Activated gamma-delta T cell treated with anti-CD3 and anti-CD28 coated beads, Interleukin-2, amount 50 U/mL, for 16 hours (primary cell): ENCODE measurements at places on chromosomes 16 and 17.

DNA sequence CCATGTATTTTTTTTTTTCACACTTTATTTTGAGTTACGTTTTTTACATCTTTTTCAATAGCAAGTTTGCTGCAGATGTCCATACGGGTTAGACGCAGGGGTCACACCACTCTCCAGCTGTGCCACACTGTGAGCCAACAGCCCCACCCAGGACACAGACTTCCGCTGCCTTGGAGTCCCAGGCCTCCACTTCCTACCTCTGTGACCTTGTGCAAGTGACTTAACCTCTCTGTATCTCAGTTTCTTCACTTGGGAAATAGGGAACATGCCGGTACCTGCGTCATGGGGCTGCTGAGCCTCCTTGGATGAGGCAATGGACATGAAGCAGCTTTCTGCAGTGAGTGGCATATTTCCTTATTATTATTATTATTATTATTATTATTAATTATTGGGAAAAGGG is 3.3 kb upstream of the PITPNA start:
- DNase-seq: no peak

DNA sequence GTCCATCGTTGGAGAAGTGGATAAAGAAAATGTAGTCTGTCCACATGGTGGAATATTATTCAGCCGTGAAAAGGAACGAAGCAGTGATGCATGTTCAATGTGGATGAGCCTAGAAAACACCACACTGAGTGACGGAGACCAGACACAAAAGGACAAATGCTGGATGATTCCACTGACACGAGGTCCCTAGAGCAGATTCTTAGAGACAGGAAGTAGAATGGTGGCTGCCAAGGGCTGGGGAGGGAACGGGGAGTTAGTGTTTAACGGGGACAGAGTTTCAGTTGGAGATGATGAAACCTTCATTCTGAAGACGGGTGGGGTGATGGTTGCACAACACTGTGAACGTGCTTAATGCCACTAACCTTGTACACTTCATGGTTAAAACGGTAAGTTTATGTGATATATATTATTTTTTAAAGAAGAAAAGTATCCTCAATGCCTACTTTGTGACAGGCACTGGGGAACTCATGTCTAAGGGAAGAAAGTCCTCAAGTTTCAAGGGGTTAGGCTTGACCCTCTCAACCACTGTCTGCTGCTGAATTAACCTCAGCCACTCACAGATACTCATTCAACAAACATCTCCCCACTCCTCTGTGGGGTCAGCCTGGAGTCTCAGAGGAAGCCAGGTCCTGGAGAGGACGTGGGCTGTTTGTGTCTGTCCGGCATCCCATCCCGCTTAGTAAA is 17.6 kb downstream of the C16orf74 start:
- DNase-seq: no peak

DNA sequence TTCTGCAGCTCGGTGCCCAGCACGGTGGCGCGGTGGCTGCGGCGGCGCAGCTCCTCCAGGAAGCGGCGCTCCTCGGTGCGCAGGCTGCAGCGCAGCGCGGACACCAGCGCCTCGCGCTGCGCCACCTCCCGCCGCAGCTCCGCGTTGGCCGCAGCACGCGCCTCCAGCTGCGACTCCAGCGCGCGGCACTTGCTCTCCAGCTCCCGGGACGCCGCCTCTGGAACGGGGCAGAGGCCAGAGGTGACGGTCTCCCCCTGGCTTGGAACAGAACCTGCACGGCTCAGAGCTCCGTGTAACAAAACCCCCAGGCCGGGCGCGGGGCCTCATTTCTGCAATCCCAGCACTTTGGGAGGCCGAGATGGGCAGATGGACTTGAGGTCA is 13.2 kb upstream of the CLUH start:
- DNase-seq: no peak

GRCh38 chr16:70465999-70466804 is 11.8 kb downstream of the FCSK start:
- no peak for DNase-seq

DNA sequence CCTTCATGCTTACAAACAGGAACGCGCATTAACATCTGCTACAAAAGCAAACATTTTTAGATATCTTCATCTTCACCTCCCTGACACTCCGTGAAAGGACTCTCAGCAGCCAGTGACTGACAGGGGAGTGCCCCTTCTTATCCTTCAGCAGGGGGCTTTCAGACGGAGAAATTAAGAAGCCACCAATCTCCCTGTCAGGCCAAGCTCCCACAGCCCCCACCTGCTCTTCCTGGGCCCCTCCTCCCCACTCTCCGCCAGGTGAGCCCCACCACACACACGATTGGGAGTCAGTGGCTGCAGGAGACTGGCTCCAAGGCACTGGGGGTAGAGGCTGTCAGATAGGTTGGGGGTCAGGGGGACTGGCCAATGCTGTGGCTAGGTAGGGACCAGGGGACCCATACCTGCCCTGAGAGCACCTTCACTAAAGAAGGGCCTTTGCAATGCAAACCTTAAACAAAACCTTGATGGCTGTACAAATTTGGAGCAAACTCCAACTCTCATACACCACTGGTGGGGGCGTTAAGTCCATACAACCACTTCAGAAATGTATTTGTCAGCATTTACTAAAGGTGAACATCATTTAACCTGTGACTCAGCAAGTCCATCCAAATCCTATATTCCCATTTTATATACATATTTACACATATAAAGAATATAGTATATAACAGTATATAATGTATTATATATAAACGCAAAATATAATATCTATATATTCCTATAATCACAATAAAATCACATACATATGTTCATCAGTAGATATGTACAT is 232.2 kb downstream of the ZNF423 start:
- no peak for DNase-seq

- peak; percentile 9 for DNase-seq
Observed at GRCh38 chr17:9987779-9988585, 82.9 kb upstream of the RCVRN start.

DNA sequence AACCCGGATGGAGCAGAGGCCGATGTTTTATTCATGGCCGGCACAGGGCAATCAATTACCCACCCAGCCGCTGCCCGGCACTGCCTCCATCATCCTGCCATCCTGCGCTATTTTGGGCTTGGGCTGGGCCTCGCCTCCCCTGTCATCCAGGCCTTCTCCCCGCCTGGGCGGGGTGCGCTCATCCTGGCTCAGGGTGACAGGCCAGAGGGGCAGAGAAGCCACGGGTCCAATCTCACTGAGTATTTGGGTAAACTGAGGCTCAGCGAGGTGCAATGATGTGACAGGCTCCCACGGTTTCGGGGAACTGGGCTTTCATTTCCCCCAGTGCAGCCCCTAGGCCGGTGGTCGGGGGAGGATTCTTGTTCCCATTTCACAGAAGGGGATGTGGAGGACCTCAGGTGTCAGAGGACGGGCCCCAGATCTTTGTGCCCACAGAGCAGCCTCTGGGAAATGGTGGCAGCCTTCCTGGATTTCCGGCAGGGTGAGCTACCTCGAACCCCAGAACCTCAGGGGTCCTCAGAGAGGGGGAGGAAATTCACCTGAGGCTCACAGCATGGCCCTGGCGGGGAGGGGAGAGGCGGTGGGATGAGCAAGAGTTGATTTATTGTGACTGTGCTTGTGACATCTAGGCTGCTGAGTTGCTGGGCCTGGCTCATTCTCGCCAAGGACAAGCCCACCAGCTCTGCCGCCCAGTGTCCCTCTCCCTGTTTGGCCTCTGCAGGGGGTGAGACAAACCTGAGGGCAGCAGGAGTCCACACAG is 23.8 kb upstream of the KCNJ12 start:
- DNase-seq: no peak

DNA sequence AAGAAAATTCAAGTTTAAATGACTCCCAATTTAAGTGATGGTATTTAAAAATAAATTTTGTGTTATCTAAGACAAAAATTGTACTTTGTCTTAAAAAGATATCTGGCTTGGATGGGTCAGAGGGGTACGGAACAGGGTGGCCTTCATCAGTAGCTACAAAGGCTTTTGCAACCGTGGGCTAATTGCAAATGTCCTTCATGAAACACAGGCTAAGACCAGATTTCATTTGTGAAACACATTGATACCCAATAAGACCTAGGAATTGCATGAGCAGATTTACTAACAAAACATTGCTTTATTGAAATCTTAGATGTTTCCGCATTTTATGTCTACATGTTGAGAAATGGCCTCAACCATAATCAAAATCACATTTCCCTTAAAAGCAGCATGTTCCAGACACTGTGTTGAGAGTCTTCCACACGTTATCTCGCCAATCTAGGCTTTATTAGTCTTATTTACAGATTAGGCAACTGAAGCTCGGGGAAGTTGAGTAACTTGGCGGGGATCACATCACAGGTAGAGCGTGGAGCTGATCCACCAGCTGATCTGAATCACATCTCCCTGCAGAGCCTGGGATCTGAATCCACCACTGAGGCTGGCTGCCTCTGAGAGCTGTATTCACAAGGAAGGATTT is 21.8 kb downstream of the FBXO39 start:
- DNase-seq: no peak

DNA sequence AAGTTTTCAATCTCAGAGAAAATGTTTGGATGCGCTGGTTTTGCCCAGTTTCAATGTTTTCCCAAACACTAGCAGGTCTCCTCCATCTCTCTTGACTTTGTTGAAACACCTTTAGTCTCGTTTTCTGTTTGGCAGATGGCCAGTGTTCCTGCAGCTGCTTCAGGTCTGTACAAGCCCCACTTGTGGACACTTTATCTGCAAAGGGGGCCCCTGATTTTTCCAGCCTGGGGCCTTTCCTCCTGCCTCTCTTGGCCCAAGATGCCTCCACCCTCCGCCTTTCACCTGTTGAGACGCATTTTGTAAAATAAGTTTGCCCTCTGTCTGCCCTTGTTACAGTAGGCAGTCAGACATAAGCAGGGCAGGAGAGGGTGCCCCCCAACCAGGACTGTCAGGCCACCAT is 21.8 kb upstream of the PRM1 start:
- DNase-seq: no peak

GRCh38 chr17:75764711-75765421 is at the start of gene GALK1:
Gene GALK1, minus strand, starts transcription at chr17:75765192. Its CDS starts 56 bp downstream, at chr17:75765136.
- DNase-seq: peak; percentile 42

- DNase-seq: no peak
Observed at GRCh38 chr17:79652999-79653643, 42.3 kb upstream of the RBFOX3 start.

GRCh38 chr16:52953215-52953614 is 99.5 kb downstream of the CHD9NB start:
- no peak for DNase-seq

DNA sequence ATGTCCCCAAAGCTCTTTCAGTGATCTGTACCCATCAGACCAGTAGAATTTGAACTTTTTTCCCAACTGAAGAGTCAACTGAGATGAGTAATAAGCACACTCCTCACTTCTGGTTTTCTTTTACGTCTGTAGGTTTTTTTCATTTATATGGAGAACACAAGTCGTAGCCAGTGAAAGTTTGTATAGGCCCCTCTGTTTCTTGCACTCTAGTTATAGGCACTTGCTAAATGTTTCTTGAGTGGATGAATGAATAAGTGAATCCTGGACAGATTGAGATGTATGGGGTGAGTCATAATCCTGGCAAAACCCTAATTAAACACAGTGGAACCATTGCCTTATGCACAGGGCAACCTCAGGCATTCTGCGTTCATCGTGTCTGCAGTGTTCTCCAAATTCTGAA is 193.7 kb upstream of the TBX2 start:
- DNase-seq: no peak

DNA sequence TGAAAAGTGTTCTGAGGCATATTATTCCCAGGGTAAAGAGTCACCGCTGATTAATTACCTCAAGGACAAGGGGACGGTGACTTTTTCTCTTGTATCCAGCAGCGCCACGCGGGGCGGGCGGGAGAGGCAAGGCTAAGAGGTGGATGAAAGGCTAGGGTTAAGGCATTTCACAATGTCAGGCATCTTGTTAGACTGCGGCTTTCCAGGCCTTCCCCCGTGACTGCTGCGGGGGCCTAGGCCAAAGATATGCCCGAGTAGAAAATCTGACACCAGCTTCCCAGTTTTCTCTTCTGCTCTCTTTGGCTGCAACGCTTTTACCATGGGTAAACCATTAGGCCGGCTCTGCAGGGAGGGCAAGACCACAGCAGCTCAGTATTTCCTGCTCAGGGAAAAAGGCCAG is 698.2 kb downstream of the MAF start:
- DNase-seq: no peak

DNA sequence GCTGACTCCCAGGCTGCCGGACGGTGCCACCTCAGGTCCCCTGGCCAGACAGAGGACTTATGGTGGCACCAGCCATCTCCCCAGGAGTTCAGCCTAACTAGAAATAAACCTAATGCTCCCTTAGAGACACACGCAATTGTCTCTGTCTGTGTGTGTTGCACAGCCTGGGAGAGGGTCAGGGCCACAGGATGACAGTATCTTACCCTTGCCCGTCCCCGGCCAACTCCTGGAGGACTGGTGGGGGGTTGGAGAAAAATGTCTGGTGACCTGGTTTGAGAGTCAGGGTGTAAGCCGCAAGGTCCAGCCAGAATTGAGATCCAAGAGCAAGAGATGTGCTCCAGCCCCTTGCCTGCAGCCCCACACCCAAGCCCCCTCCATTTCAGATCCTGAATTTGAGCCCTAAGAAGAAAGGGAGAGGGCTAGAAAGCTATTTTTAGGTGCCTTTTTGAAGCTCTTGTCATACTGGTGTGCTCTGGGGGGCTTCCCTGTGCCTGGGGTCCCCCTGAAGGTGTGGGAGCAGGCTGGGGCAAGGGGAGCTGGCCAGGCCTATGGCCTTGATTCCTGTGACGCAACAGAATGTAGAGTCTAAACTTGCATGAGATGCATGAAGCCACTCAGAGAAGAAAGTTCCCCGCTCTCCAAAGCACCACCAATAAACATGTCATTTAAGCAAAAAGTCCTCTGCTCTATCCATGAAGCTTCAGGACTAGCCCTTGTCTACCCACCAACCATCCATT is 12.9 kb downstream of the ZNF319 start:
- DNase-seq: no peak

DNA sequence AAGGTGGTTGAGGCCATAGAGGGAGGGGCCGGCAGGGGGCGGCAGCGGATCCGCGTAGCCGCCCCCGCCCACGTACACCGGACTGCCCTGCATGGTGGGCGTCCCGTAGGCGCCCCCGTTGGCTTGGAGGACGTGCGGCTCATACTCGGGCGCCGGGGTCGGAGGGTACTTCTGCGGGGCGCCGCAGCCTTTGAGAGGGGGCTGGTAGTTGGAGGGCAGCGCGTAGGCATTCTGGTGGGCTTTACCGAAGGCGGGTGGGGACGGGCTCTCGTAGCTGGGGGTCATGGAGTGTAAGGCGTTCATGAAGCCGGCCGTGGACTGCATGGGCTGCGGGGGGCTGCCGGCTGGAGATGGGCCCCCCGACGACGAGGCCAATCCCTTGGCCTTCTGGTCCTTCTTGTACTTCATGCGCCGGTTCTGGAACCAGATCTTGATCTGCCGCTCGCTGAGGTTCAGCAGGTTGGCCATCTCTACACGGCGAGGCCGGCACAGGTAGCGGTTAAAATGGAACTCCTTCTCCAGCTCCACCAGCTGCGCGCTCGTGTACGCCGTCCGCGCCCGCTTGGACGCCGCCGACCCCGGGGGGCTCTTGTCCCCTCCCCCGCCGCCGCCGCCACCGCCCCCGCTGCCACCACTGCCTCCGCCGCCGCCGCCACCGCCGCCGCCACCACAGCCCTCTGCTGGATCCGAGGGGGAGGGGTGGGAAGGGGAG is 5.7 kb upstream of the HOXB2 start:
- no peak for DNase-seq

- DNase-seq: no peak
Observed at GRCh38 chr17:38741921-38742410, 6.2 kb downstream of the PCGF2 start.
